ENCODE measurements at places on chromosomes 2 and 18.

GRCh38 chr2:88903749-88904353 lies 212.4 kb downstream of the RPIA start:
- no peak for DNase-seq

DNA sequence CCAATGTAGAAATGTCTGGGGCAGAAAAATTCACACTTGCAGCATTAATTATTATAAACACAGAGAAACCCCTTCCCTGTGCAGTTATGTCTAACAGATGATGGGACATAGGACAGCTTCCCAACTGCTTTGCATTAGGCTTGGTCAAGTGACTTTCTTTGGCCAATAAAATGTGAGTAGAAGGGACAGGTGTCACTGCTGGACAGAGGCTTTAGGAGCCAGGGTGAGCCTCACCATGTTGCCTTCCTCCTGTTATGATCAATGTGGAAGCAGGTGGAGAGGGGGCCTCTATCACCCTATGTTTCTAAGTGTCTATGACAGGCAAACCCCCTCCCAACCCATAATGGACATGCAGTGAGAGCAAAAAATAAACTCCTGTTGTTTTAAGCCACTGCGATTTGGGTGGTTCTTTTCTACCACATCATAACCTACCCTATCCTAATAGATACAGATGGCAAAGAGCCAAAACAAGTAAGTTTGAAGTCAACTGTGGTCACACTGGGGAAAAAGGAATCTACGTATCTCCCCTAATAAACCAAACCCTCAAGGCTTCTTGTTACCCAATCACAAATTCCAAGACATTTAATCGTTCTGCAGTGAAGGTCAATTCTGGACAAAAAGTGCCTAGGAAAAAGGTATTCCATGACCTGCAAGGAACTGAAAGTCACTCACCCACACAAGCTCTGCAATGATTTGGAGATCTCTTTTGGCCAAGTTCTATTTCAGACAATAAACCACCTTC lies 28.6 kb upstream of the POU3F3 start:
- DNase-seq, result no peak

GRCh38 chr2:98734823-98735260 lies 3.9 kb upstream of the MGAT4A start:
- no peak for DNase-seq

- DNase-seq, result no peak
Observed at GRCh38 chr2:195121341-195121740, 535.7 kb upstream of the SLC39A10 start.

- no peak for DNase-seq
Observed at GRCh38 chr2:175372704-175373701, 191.5 kb upstream of the ATP5MC3 start.

GRCh38 chr2:172376505-172377125 lies 50.8 kb upstream of the ITGA6 start:
- DNase-seq, result no peak

DNA sequence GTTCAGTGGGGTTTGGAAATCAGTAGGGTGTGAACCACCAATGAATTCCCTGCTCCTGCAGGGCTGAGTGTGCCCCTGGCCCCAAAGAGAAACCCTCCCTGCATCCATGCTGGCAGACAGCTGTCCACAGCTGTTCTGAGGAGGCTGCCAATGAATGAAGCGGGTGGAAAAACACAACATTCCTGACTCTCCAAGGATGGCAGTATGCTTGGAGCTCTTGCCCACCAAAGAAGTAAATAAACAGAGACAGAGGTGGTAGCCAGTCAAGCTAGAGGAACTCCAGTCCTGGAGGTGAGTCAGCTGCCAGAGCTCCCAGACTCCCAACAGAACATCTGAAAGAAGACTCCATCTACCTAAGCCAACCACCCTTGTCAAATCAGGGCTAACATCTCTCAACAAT lies 6.2 kb downstream of the ZBTB7C start:
- DNase-seq, result no peak

GRCh38 chr2:8729939-8730338 lies 48.1 kb downstream of the ID2 start:
- DNase-seq, result no peak

DNA sequence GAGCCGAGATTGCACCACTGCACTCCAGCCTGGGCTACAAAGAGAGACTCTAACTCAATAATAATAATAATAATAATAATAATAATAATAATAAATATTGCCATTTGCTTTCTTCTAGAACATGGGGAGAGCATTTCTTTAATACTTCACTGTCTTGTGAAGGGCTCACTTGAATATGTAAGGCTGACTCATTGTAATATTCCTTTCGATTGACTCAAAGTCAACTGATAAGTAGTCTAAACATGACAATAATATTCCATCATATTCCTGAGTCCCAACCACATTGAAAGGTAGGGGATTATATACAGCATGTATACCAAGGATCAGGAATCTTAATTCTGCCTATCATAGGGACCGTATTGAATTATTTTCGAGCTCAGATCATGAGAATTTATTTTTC lies 949.2 kb downstream of the DSC3 start:
- no peak for DNase-seq

GRCh38 chr18:41783065-41783818 lies 171.8 kb upstream of the PIK3C3 start:
- no peak for DNase-seq

- DNase-seq, result peak; percentile 78
Observed at GRCh38 chr2:27407798-27408491, 1.4 kb downstream of the PPM1G start.

DNA sequence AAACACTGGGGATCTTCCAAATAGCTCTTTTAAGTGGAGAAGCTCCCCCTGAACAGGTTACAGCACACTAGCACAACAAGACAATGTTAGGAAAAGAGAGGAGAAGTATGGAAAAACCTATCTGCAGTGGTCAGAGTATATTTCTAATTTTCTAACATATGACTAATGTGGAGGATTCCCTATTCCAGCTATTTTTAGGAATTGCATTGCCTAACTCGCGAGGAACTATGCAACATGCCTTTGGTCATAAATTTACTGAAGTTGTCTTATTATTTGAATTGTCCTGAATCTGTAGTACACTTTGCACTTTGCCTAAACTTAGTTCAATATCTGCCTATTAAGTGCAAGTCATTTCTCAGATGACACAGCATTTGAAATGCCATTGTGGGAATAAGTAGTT lies 381.4 kb downstream of the CCDC85A start:
- no peak for DNase-seq

DNA sequence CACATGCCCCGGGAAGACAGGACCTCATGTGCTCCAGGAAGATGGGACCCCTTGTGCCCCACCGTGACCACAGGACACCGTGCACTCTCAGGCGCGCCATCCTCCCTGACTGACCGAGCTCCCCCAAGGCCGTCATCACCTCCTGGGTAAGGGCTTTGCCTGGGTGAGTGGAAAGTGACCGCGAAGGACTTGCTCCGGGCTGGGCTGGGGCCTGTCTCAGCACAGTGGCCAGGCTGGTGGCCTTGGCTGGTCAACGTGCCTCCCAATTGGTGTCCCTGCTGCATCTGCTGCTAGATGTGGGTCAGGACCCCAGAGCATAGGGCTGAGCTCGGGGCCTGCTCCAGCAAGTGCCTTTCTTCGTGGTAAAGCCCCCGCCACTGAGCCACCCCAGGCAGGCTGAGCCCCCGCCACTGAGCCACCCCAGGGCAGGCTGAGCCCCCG lies 69.7 kb upstream of the CTDP1 start:
- DNase-seq, result no peak

DNA sequence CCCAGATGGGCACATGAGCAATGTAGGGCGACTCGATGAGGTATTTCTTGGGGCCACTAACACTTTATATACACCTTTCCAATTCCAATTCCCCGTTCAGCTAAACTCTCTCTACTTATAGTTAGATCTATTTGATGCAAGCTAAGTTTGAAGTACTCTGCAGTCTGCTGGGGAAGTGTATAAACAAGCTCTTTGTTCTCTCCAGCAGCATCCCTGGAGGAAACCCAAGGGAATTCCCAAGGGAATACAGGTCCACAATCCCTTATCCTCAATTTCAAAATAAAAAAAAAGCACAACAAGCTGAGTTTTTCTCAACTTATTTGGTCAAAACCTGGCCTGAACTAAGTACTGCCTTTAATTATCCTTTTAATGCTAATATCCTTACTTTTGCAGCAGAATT lies 433.3 kb downstream of the NBAS start:
- DNase-seq, result no peak

DNA sequence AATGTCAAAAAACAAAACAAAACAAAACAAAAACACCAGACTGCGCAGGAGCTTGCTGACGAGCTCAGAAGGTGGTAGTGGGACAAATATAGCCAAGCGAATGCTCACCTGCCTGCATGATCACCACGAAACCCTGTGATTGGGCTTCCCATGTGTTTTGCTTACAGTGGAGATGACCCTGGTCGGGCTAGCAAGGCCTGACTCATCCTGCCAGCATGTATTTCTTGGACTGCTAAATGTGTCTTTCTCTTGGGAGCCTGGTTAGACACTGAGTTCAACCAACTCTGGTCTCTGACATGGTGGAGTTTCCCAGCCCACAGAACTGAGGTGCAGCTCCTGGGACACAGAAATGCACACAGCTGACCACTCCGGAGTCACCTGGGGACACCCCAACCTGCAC lies 30.7 kb upstream of the DUSP2 start:
- no peak for DNase-seq

DNA sequence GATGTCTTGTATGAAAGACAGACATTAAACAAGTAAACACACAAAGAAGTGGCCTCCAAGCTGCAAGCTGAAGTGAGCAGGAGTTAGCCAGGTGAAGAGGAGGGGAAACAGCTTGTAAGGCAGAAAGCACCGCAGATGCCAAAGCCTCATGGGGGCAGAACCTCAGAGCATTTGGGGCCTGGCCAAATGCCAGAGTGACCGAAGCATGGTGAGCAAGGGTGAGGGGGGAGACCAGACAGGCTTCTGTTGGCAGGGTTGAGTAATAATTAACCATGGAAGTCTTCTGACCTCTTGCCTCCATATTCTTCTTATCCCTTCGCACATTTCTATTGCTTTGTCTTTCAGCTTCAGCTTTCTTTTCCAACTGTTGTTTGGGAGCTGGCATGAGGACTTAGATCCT lies 5.6 kb downstream of the QPCT start:
- no peak for DNase-seq

DNA sequence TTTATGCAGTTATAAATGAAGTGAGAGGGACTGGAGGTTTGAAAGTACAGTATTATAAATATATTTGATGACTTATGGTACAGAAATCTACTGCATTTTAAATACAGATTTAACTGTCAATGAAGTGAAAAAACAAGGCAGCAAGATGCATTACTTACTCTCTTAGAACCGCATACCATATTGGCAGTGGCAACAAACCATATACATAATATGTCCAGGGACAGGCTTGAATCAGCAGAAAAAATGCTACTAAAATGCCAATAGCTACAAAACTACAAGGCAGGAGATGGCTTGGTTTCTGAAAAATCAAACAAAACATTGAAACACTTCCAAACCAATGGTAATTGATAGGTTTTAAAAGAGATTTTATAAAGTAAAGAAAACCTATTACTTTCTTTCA lies 77.2 kb downstream of the PIGN start:
- no peak for DNase-seq
